Dorsolateral prefrontal cortex (tissue), 122 donors: ENCODE measurements at places on chromosomes 7 and 10. TPM values are rescaled to one million over a fixed set of nuclear protein-coding genes. Genes with fewer than 3 reads are reported as not detected.

The MYH16 gene
- not detected for total RNA-seq

DNA sequence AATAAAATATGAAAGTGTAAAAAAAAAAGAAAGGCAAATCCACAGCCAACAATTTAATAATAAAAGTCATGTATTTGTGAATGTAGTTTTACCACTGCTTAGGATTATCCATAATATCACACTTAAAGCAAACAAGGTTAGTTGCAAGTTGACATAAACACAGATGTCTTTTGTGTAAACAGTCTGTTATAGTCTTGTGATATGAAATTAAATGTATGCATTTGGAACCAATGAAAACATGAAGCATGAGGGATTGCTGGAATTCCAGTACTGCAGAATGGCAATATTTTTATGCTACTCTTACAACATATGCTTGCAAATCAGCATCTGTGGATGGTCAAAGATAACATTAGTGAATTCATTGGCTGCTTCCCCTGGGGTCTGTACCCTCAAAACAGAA, 148.1 kb downstream of the DNAJB9 start:
- no peak for DNase-seq

The TRPV6 gene
- total RNA-seq = 1.5 TPM

- DNase-seq = no peak
Measured at GRCh38 chr7:2084331-2084730, 148.4 kb downstream of the MAD1L1 start.

DNA sequence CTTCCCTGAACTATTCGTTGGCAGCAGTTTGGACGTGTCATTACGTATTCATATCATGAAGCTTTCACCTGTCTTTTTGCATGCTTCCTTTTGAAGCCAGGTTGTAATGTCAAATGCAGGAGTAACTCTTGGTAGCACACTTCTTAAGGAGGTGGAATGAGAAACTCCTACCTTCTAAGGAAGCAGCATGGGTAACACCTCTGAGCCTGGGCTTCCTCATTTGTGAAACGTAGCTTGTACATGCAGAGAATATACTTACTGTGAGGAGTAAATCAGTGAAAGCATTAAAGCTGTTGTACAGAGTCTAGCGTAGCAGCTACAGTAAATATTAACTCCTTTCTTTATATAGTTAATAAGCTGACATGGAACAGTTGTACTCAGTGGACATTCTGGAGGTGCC, 21.1 kb downstream of the CUL1 start:
- DNase-seq = no peak

DNA sequence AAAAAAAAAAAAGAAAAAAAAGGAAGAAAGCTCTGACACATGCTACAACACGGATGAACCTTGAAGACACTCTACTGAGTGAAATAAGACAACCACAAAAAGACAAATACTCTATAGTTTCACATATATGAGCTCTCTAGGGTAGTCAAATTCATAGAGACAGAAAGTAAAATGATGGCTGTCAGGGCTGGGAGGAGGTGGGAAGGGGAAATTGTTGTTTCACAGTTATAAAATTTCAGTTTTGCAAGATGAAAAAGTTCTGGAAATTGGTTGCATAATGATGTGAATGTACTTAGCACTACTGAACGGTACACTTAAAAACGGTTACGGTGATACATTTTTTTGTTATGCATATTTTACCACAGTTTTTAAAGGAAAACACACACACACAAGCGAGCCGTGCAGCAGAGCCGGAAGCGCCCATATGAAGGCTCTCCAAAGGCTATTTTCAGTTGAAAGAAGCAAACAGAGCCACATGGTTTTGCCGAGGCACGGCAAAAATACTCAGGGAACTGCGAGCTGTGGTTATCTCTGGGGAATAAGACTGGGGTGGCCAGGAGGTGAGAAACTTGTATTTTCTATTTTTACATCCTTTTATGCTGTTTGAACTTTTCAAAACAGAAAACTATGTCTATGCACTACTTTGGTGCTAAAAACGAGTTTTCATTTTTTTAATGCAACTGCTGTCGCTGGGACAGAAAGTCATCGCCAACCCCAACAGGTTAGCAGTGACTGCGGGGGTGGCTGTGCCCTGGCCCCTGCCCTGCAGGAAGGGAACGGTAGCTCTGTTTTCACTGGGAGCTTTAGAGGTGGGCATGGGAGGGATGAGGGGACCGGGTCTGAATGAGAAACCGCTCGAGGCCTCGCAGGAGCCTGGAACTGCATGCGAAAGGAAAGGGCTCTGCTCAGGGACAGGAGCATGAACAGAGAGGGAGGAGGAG, 132.9 kb downstream of the OAT start:
- DNase-seq = no peak

The NYAP1 gene
- total RNA-seq = 43.7 TPM

The PDE6C gene
- not detected for total RNA-seq

DNA sequence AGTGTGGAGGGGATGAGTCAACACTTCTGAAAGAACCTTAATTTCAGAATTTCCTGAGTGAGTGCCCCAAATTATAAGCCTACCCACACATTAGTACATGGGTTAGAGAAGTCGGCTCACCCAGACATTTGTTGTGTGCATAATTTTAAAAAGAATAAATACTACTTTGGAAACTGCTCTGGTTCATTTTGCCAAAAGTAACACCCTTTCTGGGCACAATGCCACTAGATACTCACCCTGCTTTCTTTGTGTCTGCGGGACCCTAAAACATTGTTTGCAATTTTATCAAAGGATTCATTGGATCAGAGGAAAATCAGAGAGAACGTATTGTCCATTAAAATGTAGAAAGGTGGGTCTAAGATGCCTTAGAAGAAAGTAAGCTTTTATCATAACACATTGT, 245.5 kb upstream of the NRP1 start:
- DNase-seq = no peak

DNA sequence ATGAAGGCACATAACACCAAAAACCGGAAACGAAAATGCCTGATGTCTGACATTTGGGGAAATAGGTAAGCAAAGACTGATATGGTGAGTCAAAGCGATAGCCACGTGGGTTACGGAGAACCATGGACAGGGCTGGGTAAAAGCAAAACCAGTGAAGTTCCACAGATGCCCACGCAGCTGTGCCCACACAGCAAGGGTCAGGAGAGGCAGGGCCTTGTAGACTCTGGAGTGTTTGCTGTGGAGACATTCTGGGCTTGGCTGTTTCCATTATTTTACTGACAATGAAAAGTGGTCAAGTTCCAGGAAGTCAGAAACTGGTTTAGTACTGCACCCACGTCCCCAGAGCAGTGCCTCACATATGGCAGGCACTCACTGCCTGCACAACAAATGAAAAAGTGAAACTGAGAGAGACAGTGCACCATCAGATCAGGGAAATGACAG, 148.7 kb downstream of the ZMYND11 start:
- no peak for DNase-seq

- DNase-seq = no peak
Measured at GRCh38 chr10:10045765-10046028, 972.0 kb upstream of the CELF2 start.

The SH2D4B gene
- total RNA-seq = 0.47 TPM

The GIMAP7 gene
- 6.9 TPM for total RNA-seq

- peak; percentile 68 for DNase-seq
Measured at GRCh38 chr7:137753948-137754851, 92.6 kb downstream of the DGKI start.

DNA sequence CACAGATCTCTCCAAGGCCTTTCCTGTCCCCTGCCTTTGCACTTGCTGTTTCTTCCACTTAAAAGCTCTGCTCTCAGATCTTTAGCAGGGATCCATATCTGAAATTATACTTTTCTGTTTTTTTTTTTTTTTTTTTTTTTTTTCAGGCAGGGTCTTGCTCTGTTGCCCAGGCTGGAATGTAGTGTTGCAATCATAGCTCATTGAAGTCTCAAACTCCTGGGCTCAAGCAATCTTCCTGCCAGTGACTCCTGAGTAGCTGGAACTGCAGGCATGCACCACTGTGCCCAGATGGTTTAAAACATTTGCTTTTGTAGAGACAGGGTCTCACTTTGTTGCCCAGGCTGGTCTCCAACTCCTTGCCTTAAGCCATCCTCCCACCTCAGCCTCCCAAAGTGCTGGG, 5.0 kb upstream of the TSPAN15 start:
- no peak for DNase-seq

The CPVL gene
- 11.5 TPM for total RNA-seq
